ENCODE measurements at places on chromosomes 5 and 9.

DNA sequence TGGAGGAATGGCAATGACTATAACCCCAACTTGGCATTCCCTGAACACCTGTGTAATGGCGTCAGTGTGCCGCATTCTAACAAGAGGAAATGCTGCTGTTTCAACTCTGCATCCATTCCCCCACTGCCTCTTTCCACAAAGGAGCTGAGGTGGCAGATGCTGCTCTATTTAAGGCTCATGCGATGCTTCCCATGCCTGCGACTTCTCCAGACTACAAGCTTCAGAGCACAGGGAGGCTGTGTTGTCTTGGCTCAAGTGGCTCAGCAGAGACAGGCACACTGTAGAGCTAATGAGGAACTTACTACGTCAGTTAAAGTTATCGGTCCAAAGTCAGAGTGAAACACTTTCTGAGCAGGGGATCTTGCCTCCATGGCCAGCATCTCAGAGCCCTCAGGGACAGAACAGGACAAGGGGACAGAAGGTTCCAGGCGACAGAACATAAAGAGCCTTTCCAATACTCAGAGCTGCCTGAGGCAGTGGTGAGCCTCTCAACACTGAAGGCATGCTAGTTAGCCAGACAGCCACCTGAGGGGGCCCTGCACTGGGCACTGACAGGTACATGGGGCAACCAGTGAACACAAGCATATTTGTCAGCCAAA, 21.8 kb downstream of the TNIP1 start:
- DNase-seq = no peak

GRCh38 chr5:122473138-122473843, 161.3 kb downstream of the SNCAIP start:
- no peak for DNase-seq

DNA sequence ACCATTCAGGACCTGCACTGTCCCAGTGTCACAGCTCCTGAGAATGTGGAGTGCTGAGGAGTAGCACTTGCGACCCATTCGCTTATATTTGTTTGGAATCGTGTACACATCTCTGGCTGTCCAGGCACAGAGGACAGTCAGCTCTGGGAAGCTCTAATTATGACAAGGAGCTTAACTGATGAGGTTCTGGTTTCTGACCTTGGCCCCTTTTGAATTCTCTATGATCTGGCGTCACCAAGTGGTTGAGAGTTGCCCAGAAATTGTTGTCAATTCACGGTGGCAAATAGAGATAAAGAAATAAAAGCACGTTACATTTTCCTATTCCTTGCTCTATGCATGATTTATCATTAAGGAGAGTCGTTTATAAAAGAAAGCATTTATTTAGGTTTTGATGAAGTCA, 34.9 kb upstream of the LECT2 start:
- DNase-seq = no peak

DNA sequence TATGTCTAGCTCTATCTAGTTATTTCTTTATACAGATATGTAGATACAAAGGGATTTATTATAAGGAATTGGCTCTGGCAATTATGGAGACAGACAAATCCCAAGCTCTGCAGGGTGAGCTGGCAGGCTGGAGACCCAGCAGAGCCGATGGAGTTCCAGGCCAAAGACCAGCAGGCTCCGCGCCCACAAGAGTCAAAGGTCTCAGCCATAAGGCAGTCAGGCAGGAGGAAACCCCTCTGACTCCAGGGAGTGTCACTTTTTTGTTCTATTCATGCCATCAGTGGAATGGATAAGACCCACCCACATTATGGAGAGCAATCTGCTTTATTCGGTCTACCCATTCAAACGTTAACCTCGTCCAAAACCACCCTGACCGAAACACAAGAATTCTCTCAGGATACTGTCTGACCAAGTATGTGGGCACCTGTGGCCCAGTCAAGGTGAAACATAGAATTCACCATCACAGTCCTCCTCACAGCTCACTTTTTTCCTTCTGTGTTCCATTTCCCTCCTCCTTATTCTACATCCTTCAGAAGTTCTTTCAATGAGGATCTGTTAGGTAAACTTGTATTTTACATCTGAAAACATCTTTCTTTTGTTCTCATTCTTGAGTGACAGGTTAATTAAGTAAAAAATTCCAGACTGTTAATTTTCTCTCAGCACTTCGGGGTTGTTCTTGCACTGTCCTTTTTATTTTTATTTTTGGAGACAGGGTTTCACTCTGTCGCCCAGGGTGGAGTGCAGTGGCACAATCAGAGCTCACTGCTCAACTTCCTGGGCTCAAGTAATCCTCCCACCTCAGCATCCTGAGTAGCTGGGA, 21.2 kb downstream of the RNF130 start:
- DNase-seq = no peak
